Stimulated activated CD4-positive, alpha-beta T cell treated with anti-CD3 and anti-CD28 coated beads, TNF-alpha, amount 100 ng/mL, for 4 hours (primary cell): ENCODE measurements at places on chromosomes 12 and 14.

- no peak for DNase-seq
Measured at GRCh38 chr12:53090554-53090953, 6.9 kb upstream of the IGFBP6 start.

DNA sequence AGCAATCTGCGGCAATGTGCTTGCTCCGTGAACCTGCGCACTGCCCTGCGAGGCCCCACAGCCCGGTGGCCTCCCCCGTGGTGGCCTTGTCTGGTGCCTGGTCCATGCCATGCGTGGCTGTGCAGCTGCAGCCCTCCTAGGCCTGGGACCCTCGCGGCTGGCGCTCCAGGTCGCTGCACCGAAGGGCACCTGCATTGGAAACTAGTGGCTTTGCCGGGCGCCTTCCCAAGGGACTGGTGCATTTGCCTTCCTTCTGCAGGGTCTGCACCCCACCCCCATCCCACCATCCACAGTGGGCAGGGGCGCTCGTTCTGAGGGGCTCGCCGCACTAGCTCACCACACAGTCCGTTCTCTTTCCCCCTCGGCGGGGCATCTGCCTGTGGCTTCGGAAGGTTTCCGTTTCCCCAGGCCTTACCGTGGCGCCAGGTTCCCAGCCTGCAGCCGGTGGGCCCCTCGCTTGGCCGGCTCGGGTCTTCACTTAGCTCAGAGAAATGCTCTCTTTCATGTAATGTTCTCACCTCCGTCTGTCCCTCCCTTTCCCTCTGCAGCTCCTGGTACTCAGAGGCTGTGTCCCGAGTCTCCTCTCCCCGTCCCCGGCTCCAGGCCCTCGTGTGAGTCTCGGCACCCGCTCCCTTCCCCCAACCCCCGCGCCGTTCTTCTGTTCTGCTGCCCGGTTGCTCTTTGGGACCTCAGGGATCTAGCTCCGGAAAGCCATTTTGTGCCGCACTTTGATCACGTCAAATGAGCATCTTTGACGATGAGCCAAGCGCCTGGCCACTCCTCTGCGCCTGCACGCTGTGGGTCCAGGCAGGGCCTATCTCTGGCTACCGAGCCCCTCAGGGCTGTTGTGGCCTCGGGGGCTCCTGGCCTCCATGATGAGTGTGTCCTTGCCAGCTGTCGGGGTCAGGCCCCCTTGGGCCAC is 31.9 kb downstream of the JAG2 start:
- DNase-seq: no peak

- DNase-seq: no peak
Measured at GRCh38 chr14:65117769-65118745, 15.7 kb upstream of the MAX start.

DNA sequence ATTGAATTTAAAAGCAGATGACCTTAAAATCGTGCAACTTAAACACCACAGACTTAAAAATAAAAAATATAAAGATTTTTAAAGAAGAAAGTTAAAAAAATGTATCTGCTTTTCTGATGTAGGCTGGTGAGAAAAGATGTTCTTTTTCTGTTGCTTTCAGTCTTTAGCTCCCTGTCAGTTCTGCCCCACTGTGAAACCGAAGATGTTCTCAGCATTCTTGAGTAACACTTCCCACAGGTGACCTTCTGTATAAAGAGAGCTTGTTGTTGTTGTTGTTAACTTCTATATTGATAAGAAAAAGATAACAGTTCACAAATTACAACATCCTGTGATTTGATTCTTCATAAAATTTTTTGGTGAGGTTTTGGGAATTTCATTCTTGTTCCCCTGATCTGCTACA is 377.9 kb upstream of the RGS6 start:
- no peak for DNase-seq

GRCh38 chr14:76194327-76194726 is 42.6 kb downstream of the GPATCH2L start:
- DNase-seq: no peak

DNA sequence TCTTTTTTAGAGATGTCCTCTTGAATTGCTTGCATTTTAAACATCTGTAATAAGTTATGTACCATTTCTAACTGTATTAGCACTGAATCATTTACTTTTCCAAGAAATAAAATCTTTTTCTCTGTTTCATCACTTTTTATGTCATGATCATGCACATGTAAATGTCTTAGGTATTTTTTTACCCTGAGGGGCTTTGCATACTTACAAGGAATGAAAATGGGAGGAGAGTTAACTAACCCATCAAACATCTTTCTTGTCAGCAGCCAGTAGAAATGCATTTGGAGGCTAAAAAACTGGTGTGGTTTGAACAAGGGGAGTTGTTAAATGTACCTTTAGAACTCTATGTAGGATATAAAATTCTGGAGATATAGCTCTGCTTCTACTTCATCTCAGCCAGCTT is 1080.3 kb downstream of the GALC start:
- DNase-seq: no peak

DNA sequence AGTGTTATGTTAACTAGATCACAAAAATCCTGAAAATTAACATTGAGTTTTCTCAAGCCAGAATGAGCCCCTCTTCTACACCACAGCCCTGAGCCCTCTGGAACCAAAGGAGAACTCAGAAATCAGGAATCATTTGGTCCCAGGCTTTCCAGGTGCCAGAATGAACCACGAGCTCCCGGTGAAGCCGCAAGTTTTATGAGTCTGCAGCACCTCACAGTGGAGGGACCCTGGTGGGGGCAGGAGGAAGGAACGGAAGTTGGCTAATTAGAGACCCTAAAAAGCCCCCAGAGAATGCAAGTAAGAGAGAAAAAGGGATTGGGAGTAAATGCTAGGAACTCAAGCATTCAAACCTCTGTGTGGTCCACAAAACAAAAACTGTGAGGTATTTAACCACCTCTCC is 52.9 kb upstream of the BCL2L14 start:
- DNase-seq: no peak
